Cortex of kidney (tissue), 1 donor: ENCODE measurements at places on chromosomes 2 and 18.

GRCh38 chr2:20755132-20755800, 67.6 kb downstream of the LDAH start:
- DNase-seq, result no peak

GRCh38 chr2:88603146-88603545, 24.1 kb downstream of the EIF2AK3 start:
- DNase-seq, result no peak

- no peak for DNase-seq
Measured at GRCh38 chr2:182672466-182673165, 43.4 kb upstream of the DNAJC10 start.

- DNase-seq, result no peak
Measured at GRCh38 chr2:138455691-138456090, 45.9 kb upstream of the SPOPL start.

DNA sequence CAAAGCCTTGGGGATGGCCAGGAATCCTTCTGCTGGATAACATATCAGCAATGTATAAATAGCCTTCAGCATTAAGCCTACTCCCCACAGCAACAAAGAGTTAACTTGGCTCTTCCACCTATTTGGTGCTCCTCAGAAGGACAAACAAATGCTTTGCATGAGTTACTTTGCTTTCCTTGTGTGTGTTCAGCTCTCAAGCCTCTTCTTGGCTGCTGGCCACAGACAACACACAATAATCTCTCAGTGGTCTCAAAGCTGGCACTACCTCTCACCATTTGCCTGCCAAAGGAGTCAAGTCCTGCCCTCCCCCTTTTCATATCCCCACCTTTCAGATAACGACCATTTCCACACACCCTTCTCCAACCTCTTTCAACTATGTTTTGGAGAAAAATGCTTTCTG, 17.5 kb downstream of the FTCDNL1 start:
- DNase-seq, result no peak

GRCh38 chr2:215848698-215849097, 164.7 kb downstream of the MREG start:
- DNase-seq, result no peak

GRCh38 chr2:84972207-84972783, 1.3 kb downstream of the KCMF1 start:
- DNase-seq, result no peak

DNA sequence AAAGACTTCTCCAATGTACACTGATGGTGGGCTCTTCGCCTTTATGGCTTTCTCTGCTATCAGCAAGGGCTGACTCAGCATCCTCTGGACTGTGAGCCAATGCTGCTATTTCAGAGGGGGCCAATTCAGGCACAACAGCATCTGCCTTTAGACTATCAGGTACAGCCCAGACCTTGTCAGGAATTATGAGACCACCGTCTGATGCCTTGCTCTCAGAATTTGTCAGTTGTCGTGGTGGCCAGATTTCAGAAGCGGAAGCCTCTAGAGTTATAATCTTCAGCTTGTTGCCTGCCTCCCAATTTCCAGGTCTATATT, 92.7 kb downstream of the ALPK2 start:
- DNase-seq, result no peak

DNA sequence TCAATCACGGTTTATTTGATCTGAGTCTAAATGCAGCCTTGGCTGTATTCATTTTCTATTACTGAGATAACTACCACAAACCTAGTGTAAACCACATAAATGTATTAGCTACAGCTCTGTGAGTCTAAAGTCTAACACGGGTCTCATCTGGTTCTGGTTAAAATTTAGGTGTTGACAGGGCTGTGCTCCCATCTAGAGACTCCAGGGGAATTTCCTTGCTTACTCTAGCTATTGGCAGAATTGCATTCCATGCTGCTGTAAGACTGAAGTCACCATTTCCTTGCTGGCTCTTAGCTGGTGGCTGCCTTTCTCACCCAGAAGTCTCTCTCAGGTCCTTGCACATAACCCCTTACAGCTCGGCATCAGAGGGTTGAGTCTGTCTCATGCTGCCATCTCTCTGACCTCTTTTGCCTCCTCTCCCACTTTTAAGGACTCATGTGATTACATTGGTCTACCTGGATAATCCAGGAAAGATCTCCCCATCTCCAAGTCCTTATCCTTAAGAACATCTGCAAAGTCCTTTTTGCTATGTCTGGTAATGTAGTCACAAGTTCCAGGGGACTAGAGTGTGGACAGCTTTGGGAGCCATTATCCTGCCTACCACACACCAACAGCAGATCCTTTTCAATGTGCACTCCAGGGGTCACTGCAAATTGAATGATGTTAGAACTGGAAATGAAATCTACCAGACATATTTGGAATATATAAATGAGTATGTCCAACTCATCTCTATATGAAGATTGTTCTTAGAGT, 207.0 kb upstream of the AGAP1 start:
- DNase-seq, result no peak

DNA sequence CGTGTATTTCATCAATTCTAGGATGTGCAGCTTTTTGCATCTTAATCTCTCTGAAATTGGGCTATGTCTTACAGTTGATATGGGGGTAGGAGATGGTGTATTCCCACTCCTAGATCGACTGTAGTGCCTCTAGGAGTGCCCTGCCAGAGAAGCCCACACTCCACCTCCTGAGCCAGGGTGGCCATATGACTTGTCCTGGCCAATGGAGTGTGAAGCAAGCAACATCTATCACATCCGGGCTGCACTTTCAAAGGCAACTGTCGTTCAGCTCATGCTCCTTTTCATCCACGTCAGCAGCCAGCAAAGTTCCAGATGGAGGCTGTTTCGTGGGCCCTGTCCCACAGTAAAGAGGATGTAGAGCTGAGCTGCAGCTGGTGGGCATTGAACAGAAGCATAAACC, 149.4 kb upstream of the SLC1A4 start:
- no peak for DNase-seq

DNA sequence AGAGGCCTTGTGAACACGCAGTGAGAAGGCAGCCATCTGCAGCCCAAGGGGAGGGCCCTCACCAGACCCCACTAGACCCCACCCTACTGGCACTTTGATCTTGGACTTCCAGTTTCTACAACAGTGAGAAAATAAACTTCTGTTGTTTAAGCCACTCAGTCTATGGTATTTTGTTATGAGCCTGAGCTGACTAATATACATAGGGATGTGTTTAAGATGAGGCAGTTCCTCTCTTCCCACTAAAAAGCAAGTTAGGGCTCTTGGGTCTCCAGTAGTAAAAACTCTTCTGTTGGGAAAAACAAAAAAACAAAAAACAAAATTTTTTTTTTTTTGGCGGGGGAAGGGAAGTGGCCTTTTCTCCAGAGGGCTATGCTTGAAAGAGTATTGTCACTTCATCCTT, 233.2 kb upstream of the SMAD7 start:
- DNase-seq, result no peak

GRCh38 chr2:211138551-211138950, 582.2 kb downstream of the CPS1 start:
- no peak for DNase-seq

- DNase-seq, result no peak
Measured at GRCh38 chr2:200624026-200624425, 38.2 kb downstream of the AOX1 start.

DNA sequence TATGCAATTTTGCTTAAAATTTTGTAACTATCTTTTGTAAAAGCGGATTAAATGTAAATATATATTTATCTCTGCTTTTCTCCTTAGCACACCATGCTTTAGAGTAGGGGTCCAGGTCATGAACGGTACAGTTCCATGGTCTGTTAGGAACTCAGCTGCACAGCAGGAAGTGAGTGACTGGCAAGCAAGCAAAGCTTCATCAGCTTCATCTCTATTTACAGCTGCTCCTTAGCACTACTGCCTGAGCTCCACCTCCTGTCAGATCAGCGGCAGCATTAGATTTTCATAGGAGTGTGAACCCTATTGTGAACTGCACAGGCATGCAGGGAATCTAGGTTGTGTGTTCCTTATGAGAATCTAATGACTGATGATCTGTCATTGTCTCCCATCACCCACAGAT, 959.0 kb upstream of the SLC39A10 start:
- no peak for DNase-seq

GRCh38 chr2:73235315-73236028, 1.4 kb downstream of the CCT7 start:
- no peak for DNase-seq

DNA sequence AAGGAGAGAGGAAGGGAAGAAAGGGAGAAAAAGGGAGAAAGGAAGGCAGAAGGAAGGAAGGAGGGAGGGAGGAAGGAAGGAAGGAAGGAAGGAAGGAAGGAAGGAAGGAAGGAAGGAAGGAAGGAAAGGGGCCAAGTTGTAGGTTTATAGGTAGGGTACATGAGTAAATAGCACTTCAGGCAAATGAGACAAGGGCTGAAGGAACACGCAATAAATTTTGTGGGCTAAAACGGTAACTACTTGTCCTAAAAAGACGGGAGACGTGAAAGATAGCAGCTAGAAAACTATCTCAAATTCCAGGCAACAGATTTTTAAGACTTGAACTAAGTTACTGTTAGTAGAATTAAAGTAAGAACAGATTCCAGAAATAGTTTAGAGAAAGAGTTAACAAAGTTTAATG, 129.3 kb upstream of the XIRP2 start:
- no peak for DNase-seq

GRCh38 chr2:101580528-101580927, 105.6 kb upstream of the RFX8 start:
- no peak for DNase-seq

- no peak for DNase-seq
Measured at GRCh38 chr2:239027391-239028252, 179.7 kb downstream of the TWIST2 start.

DNA sequence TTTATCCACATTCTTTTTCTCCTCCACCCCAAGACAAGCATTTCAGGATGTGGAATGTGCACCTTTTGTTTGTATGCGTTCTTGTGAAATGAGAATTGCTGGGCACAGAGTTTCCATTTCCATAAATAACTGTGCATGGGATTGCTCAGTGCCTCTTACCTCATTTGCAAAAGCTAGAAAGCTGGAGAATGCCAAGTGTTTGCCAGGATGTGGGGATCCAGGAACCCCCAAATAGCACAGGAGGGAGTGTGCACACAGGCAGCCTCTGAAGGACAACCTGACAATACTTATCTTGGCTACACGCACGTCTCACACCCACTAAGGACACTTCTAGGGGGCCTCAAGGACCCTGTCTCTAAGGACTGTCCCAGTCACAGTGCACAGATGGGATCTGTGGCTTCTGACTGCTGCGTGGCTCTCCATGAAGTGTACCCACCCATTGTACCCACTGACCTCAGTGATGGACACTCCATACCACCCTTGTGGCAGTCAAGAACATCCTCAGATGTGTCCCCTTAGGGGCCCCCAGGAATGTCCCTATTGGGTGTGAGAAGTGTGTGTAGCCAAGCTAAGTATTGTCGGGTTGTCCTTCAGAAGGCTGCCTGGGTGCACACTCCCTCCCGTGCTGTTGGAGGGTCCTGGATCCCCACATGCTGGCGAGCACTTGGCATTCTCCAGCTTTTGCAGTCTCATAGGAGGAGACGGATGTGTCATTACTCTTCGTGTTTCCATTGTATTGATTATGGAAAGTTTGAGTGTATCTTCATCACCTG, 38.4 kb downstream of the CAPN13 start:
- no peak for DNase-seq

DNA sequence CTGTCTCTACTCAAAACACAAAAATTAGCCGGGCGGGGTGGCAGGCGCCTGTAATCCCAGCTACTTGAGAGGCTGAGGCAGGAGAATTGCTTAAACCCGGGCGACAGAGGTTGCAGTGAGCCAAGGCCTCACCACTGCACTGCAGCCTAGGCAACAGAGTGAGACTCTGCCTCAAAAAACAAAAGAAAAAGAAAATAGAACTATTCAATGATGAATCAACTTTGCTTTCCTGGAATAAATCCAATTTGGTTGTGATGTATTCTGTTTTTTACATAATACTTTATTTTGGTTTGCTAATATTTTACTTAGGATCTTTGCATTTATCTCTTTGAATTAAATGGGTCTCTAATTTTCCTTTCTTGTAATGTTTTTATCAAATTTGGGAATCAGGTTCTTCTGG, 86.3 kb upstream of the MBOAT2 start:
- DNase-seq, result no peak

- no peak for DNase-seq
Measured at GRCh38 chr2:200901459-200902072, 12.4 kb downstream of the NIF3L1 start.

GRCh38 chr2:189076120-189076519, 101.9 kb downstream of the COL3A1 start:
- DNase-seq, result no peak

GRCh38 chr18:67305466-67305865, 211.1 kb downstream of the DSEL start:
- DNase-seq, result no peak

- no peak for DNase-seq
Measured at GRCh38 chr2:108293850-108294249, 5.2 kb downstream of the SULT1C2 start.

DNA sequence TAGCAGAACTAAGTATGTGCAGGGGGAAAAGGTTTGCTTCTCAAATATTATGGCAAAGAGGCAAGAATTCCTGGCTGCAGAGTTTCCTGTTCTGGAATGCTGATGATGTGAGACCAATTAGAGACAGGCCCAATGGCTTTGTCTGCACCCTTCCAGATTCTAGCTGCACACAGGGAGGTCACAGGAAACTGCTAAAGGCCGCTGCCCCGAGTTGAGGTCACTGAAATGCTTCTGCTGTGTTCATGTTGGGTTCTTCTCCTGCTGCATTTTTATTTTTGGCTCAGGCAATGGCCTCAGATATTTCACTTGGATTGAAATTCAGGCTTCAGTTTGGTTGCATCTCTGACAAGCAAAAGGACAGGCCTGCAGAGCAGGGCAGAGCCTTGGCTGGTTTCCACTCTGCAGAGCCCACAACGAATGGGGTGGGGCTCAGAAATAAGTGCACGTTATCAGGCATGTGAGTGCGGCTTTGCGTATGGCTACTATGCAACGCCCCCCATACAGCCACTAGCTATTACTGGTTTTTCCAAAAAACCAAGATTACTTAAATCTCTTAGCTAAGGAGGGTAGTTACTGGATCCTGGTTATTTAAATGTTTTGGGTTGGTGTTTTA, 66.9 kb upstream of the FZD5 start:
- DNase-seq, result no peak

- no peak for DNase-seq
Measured at GRCh38 chr2:66698576-66699239, 263.8 kb downstream of the MEIS1 start.

- DNase-seq, result no peak
Measured at GRCh38 chr2:30232801-30233130, 1.4 kb downstream of the LBH start.

GRCh38 chr2:46236006-46236875, 61.0 kb upstream of the EPAS1 start:
- DNase-seq, result no peak

- DNase-seq, result no peak
Measured at GRCh38 chr18:45920367-45920766, 46.8 kb downstream of the EPG5 start.

- DNase-seq, result no peak
Measured at GRCh38 chr2:179106342-179106675, 56.4 kb upstream of the CCDC141 start.

GRCh38 chr18:48133671-48134251, 203.3 kb upstream of the SMAD2 start:
- DNase-seq, result no peak
